ENCODE measurements at places on chromosomes 2 and 18.

DNA sequence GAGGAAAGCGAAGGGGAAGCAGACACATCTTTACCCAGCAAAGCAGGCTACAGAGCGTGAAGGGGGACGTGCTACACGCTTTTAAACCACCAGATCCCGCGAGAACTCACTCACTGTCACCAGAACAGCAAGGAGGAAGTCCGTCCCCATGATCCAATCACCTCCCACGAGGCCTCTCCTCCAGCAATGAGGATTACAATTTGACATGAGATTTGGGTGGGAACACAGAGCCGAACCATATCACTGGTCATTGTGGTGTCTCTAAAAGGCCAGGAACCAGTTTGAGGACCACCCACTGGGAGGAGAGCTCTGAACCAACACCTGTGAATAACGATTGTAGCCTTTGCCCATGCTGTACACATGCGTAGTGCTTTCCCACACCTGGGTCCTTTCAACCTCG lies 116.6 kb upstream of the FAM136A start:
- DNase-seq = no peak

GRCh38 chr2:78992451-78992806 lies 33.1 kb upstream of the REG3G start:
- no peak for DNase-seq

DNA sequence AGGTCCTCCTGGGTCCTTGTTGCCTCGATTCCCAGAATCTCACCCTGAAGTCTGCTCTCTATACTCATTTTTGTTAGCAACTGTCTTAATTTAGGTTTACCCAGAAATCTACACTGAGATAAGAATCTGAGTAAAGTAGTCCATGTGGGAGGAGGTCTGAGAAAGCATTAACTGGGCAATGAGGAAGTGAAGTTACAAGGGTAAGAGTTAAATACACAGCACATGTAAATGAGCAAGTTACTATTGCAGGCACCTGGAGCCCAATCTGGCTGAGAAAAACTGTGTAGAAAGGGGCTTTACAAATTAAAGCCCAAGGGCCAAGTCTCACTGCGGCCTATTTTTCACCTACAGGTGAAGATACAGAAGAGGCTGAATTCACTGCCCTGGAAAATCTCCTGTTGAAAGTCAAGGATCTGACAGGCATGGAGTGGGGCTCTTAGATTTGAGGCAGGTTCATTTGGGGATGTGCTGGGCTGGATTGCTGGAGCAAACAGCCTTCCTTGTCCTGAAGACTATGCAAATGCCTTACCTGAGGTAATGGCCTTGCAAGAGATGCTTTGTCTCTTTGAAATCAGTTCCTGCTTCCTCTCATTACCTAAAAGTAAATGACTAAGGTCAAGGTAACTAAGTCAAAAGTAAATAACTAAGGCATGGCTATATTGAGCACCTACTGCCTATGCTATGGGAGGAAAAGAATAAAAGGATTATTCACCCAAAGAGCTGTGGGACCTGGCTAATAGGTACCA lies 84.4 kb upstream of the DYNAP start:
- no peak for DNase-seq

DNA sequence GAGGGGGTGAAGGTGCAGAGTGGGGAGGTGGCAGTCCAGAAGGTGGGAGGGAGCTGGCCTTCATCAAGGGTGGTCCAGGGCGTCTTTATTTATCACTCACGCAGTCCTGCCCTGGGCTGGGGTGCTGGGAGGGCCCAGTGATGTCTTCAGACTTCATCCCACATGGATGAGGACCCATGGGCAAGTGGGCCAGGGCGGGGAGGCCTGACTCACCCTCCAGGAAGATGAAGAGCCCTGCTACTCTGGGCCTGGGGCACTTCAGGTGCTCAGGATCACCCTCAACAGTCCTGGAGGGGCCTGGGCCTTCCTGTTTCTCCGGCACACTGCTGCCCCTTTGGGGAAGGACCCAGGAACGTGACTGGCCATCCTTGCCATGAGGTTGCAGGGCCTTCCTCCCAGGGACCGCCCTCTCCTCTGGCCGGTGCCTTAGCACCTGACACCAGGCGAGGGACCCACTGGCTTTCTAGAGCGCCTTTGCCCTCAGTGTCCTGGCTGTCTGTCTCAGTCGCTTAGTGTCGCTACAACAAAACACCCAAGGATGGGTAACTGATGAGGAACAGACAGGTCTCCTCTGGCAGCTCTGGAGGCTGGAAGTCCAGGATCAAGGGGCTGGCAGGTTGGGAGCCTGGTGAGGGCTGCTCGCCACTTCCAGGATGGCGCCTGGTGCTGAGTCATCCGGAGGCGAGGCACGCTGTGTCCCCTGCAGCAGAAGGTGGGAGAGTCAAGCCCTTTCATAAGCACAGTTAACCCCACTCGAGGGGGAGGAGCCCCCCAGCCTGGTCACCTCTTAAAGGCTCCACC lies 57.8 kb upstream of the HS6ST1 start:
- no peak for DNase-seq
